ENCODE measurements at places on chromosomes 4 and X.

DNA sequence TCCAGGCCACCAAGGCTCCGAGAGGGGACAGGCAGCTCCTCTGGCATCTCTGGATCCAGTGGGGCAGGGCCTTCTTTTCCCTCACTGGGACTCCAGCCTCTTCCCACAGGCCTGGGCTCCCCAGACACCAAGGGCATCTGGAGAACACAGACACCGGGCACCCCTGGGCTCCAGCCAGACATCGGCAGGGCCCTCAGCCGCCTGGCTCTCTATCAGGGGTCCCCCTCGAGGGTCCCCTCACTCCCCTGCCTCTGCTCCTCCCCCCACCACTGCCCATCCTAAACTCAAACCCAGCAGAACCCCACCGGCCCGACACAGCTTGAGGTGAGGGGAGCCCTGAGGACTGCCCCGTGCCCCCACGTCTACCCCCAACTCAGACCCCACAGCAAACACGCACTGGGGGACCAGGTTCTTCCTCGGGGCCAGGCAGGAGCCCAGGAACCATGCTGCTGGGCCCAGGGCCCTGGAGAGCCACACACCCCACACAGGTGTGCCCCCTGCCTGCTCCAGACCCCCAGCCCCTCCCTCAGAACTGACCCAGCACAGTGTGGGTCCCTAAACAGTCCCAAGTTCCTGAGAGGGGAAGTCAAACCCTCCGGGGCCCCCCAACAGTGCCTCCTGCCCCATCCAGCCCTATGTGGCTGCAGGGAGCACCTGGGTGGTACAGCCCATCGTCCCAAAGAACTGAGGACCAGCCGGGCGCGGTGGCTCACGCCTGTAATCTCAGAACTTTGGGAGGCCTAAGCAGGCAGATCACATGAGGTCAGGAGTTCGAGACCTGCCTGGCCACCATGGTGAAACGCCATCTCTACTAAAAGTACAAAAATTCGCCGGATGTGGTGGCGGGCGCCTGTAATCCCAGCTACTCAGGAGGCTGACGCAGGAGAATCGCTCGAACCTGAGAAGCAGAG lies 86.8 kb downstream of the FAM53A start:
- no peak for DNase-seq

DNA sequence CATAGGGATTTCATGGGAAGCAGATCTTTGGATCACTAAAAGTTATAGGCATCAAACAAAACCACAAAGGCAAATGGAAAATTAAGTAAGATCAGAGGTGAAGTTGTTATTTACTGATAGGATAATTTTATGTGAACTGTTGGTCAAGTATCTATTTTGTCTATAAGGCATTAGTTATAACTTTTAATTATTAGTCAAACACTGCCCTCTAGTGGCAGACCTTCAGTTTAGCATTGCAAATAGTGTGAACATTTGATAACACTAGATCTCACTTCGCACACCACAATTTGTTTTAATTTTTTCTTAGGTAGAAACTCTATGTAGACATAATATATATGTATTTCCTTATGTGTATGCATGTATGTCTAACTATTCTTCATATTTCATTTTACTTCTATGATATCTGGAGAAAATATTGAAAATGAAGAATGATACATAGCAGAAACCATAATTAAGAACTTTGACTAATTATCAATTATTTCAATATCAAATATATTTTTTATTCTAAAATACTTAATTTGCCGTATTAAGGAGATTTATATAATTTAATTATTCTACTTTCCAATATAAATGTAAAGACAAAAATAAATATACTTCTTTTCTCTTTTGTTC lies 214.5 kb upstream of the TACR3 start:
- peak; percentile 37 for DNase-seq

DNA sequence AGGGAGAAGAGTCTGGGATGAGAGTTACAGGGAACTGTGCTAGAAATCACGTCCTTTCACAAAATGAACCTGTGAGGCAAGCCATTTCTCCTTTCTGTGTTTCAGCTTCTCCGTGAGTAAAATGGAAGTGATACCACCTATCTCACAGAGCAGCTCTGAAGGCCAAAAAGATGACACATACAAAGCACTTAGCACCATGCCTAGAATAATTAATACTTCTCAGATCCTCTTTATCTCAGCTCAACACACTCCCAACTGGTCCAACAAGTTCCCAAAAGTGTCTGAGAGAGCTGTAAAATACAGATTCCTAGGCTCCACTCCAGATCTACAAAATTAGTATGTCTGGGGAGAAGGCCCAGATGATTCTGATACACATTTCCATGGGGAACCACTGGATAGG lies 38.3 kb downstream of the LHFPL1 start:
- no peak for DNase-seq

DNA sequence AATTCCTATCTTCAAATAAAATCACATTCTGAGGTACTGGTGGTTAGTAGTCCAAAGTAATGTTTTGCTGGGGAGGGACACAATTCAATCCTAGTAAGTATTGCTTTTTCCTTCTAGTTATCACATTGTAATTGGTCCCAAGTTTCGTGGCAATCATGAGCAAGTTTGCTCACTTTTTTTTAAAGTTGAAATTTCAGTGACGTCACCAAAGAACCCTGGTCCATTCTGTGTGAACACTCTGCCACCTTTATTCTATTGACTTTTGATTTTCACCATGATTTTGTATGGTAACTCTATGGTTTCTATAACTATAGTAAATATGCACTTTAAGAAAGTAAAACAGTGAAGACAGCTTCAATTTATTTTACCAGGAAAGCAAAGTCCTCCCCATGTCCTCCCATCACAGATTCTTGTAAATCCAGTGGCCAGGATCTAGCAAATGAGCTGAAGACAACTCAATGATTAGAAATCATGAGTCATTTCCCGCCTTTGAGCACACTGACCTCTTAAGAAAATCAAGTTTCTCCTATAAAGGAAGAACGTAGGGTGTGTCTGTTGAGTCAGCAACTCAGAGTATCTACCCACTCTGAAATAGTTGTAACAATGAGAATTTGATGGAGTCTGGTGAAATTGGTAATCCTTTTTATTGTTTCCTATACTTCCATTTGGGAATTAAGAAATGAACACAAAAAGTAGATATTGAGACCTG lies 1306.6 kb upstream of the PABPC4L start:
- peak; percentile 62 for DNase-seq

GRCh38 chr4:99052902-99053301 lies 35.7 kb downstream of the ADH5 start:
- peak; percentile 40 for DNase-seq

DNA sequence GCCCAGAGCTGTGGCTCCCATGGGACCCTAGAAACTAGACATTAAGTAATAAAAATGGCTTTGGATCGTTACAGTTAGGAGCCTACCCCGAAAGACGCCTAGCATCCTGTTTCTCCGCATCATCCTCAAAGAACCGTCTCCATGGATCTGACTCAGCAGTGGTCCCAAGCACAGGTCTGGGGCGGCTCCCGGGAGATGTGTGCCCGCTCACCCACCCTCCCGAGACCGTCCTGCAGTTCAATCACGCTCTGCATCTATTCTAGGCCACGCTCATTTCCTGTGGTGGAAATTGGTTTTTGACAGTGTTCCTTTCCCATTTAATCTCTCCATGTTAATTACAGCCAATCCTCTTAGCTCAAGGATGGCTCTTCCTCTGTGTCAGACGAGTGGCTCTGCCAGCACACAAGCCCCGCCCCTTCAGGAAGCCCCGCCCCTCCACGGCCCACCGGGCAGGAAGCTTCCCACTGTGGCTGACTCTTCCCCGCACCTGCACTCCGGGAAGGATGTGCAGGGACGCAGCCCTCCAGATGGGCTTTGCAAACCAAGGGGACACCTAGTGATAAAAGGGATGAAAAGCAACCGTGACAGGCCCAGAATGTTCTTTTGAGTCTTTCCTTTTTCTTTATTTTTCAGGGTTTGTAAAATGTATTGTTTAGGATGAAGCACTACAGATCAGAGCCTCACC lies 34.5 kb upstream of the HELT start:
- peak; percentile 47 for DNase-seq

GRCh38 chr4:147862043-147862692 lies 130.3 kb downstream of the ARHGAP10 start:
- no peak for DNase-seq

- peak; percentile 74 for DNase-seq
Observed at GRCh38 chrX:63250253-63250868, 100.8 kb downstream of the SPIN4 start.

DNA sequence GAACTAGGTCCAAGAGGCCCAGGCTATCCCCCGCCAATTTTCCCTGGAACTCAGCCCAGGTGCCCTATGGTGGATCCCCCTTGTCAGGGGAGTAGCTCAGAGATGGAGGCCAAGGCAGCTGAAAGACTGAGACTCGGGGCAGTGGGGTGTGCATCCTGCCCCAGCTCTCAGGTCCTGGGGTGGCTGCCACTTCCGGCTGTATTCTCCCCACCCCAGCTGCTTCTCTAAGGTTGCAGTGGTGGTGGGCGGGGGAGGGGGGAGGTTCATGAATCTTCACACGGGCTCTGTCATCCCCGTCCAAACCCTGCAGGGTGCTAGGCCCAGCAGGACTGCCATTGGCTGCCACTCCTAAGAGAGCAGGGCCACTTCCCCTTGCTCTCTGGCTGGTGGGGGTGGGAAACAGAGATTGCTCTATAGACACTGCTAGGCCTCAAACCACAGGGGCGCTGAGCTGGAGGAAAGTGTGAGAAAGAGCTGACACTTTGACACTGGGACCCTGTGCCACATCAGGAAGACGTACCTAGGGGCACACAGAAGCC lies 1.5 kb downstream of the SASH3 start:
- no peak for DNase-seq

DNA sequence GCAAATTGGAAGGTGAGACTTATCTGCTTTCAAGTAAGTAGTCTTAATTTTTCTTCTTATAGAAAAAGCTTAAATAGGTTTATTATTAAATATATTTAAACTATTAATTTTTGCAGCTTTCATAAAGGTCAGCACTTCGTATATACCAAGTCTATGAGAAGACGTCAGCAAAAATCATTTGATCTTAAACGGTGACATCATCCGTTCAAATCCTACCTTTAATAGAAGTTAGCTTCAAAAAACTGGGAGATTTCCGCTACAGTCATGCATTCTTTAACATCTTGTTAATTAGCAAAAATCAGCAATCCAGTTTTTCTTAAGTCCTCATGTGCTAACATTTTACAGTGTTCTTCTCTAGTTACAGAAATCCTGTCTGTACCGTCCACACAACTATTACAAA lies 49.9 kb upstream of the PGRMC1 start:
- no peak for DNase-seq

DNA sequence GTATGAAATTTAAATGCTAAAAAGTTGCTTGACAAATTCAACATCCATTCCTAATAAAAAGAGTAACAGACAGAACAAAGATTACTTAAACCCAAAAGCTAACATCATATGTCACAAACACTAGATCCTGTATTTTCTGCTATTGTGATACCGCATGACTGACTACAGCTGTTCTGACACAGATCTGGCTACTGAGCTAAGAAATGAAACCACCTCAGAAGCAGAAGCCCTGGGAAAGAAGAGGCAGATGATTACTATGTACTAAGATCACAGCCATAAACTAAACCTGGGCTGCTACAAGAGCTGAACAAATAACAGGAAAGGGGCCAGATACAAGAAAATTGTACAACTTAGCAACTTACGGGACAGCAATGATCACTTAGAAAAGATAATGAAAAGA lies 9.4 kb downstream of the LETM1 start:
- no peak for DNase-seq

- DNase-seq = no peak
Observed at GRCh38 chr4:1216869-1217294, 32.0 kb downstream of the CTBP1 start.

GRCh38 chrX:55451626-55451989 lies 319 bp upstream of the MAGEH1 start:
- no peak for DNase-seq

GRCh38 chr4:138045036-138045435 lies 197.1 kb downstream of the SLC7A11 start:
- DNase-seq = no peak

GRCh38 chr4:105923497-105924238 lies 28.4 kb downstream of the NPNT start:
- DNase-seq = peak; percentile 45

- DNase-seq = no peak
Observed at GRCh38 chrX:8726031-8726652, 5.8 kb downstream of the ANOS1 start.

DNA sequence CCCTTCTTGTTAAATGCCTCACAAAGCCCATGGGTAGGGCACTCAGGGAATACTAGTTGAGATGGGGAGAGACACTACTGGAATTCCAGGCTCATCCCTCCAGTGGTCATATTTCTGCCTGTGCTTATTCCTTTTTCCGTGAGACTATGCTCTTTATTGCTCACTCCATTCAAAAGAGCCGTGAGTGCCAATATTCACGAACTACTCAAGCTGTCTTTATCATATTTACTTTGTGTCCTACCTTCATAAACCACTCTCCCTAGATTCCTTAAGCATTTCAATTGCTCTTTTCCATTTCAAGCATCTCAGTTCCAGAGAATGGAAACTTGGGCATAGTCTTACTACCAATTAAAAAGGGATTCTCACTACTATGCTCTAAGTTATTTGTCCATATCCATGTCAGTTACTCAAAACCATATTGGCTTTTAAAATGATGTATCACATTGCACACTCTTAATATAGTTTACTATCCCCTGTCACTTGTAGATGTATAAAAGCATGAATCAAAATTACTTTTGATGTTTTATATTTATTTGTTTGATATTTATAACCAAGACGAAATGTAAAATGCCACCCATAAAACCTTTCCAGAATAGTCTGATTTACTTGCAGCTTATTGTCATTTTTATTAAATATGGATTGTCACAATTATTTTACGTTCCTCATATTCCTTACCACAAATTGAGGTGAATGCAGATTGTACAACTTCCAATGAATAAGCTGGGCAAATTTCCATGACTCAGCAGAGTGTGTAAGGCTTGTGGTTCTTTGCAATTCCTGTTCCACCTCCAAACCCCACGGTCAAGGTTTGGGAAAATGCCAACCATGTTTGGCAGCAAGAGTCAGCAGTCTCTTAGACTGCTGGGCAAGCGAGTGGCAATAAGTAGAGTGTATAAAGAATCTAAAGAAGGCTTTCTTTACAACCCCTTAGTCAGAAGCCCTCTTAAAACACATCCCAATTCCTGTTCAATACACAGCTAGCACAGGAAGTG lies 24.4 kb downstream of the ENOX2 start:
- peak; percentile 91 for DNase-seq
